ENCODE measurements at places on chromosomes 7 and 10.

GRCh38 chr10:100442548-100442947 lies 20.3 kb upstream of the WNT8B start:
- DNase-seq: no peak

DNA sequence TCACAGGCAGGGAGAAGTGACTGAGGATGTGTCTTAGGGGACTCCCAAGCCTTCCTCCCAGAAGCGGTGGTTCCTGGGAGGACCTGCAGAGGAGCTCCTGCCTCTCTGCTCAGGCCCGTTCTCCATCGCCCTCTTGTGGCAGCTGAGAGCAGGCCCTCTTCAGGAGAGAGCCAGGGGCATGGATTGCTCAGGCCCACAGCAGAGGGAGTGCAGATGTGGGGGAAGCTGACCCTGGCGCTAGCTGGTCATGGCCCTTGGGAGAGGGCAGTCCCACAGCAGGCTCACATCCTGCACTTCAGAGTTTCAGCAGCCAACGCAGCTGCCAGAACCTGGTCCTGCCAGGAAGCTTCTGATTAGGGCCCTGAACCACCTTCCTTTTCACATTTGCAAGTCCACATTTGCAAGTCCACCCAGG lies 94.8 kb upstream of the TARP start:
- DNase-seq: peak; percentile 44

GRCh38 chr10:525565-526315 lies 163.7 kb downstream of the DIP2C start:
- DNase-seq: no peak

- DNase-seq: no peak
Measured at GRCh38 chr10:96014473-96015102, 28.8 kb upstream of the CCNJ start.

DNA sequence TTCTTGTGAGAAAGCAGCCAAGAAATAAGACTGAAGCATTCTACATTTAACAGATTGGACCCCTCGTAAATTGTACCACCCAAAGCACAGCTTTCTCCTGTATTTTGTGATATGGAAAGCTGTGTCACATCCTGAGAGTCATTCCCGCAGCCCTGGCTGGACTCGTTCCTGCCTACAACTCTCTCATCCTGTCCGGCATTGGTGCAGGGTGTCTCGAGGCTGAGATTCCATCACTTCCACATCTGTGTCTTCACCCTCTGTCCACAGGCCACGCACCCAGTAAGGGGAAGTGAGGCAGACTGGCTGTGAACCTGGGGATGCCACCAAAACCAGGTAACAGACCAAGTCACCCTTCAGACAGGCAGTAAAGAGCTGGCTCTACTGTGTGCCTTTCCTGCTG lies 146.2 kb upstream of the KLF6 start:
- no peak for DNase-seq

- no peak for DNase-seq
Measured at GRCh38 chr7:138934861-138935260, 46.3 kb downstream of the KIAA1549 start.

DNA sequence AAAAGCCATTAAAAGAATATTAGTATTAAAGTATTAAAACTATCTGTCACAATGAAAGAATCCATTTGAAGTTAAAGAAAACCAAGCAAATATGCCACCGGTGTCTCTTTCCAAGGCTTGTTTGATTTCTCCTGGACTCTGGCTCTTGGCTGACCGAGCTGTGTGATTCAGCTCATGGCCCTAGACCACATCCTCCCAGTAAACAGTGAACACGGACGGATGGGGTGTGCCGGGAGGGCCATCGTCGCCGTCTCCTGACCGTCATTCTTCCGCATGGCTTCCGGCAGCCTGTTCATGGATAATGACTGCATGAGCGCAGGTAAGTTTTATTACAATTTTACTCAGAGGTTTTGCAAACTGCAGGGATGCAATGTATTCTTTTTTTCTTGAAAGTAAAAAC lies 218.5 kb downstream of the DNAJB6 start:
- DNase-seq: no peak

DNA sequence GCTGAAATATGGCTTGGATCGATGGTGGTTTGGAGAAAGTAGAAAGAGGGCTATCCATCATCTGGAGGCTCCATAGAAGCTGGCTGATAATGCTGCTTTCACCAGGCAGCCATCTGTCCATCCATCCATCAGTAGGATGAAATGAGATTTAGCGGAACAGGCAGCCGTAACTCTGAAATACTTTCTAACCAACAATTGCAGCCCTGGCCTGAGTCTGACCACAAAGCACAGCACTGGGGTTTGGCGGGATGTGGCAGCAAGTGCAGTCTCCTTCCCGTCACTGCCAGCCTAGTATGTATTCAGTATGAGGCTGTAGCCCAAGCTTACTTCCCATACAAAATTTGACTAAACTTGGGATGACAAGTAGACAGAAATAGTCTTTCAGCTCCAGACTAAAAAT lies 38.0 kb downstream of the R3HCC1L start:
- no peak for DNase-seq

DNA sequence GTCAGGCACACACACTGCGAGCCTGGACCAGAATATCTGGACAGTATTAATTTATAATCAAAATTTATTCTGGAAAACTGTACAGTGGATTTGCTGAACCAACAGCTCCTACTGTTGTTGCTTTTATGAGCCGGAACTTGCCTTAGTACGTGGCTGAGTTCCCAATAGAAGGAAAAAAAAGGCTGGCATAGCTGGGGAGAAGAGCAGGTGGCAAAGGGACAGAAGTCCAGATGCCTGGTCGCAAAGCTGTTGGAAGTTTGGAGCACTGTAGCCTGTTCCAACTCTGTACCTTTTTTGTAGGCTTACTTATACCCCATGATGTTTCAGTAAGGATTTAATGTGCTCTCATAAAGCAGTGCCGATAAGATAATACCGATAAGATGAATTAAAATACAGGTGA lies 333.8 kb downstream of the ABCA13 start:
- DNase-seq: no peak

- no peak for DNase-seq
Measured at GRCh38 chr10:42781893-42782445, 626 bp upstream of the BMS1 start.

DNA sequence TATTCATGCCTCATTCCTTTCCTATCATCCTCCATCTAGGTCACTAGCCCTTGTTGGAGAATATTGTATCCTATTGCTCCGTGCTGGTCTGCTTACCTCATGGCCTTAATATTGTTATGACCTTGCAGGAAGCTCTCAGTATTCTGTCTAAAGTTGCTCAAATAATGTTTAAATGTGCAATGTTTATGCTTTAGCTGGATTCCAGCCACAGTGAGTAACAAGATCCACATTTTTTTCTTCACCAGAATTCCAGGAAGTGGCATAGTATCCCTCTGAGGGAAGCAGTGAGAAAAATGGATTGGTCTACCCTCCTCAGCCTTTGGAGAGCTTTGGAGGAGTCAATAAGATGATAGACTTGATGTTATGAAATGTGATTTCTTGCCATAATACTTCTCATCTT lies 402.6 kb downstream of the NRG3 start:
- DNase-seq: no peak

- no peak for DNase-seq
Measured at GRCh38 chr7:80637911-80638765, at the start of gene CD36. CD36 (plus strand) TSS chr7:80638642; CDS start chr7:80646741, 8,099 bp downstream.

DNA sequence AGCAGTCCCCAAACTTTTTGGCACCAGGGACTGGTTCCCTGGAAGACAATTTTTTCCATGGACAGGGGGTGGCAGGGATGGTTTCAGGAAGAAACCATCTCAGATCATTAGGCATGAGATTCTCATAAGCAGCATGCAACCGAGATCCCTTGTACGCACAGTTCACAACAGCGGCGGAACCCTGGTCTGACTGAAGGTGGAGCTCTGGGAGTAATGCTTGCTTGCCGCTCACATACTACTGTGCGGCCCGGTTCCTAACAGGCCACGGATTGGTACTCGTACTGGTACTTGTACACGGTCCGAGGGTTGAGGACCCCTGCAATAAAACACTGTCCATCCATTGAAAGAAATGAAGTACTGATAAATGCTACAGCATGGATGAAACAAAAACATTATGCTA lies 32.8 kb downstream of the MKRN1 start:
- DNase-seq: no peak

DNA sequence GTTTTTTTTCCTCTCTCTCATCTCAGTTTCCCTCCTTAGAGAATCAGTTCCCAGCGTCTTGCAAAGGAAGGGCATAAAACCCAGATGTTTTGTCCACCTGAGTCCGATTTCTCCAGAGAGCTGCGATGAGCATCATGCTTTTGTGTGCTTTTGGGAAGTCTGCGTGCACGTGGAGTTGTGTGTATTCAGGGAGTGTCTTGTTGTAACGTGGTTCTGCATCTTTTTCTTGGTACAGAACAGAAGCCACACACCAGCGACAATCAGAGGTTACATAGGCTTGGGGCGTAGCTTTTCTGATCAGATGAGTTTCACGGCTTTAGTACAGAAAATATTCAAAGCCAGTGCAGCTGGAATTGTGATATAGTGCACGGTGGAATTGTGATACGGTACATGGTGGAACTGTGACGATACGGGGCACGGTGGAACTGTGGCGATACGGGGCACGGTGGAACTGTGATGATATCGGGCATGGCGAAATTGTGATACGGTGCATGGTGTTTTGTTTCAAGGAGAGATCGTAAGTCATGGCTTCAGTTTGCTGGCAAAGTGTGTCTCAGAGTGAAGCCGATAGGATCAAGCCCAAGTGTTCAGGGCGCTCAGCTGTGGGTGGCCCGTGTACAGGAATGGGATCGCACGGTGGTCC lies 32.8 kb downstream of the FOXK1 start:
- DNase-seq: no peak

DNA sequence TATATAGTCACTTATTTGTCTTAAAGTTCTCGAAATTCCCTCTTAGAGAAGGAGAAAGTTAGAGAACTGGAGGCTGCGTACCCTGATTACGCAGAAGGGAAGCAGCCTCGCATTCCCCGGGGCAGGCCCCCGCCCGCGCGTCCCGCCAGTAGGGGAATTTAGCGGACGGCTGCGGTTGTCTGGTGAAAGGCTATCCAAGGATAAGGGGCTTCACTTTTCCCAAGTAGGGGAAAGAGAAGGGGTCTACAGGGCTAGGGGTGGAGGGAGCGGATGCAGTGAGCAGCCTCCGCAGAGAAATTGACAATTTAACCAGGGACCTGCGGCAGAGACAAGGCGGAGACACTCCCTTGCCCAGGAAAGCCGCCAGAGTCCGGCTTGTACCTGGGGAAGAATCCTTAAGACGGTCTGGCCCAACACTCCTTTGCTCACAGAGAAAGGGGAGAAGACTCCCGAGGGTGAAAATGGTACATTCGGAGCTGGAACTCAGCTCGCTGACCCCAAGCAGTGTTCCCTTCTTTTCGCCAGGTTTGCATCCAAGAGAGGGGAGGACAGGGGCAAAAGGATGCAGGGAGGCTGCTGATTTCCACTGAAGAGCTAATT lies 994 bp upstream of the MAGI2 start:
- DNase-seq: peak; percentile 41

DNA sequence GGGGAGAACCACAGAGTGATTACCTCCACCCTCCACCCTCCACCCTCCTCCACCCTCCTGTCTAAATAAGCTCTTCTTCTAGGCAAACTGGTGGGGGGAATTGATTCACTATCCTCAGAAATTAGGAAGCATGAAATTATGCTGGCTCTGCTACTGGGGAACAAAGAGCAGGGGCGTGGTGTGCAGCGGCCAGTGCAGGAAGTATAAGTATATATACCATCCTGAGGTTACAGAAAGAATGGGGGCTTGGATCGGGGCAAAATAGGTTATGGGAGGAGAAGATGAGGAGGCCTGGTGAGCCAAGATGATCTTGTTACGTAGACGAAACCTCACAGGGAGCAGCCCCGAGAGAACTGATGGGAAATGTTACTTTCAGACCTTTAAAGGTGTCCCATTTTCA lies 49.1 kb downstream of the SYPL1 start:
- no peak for DNase-seq

DNA sequence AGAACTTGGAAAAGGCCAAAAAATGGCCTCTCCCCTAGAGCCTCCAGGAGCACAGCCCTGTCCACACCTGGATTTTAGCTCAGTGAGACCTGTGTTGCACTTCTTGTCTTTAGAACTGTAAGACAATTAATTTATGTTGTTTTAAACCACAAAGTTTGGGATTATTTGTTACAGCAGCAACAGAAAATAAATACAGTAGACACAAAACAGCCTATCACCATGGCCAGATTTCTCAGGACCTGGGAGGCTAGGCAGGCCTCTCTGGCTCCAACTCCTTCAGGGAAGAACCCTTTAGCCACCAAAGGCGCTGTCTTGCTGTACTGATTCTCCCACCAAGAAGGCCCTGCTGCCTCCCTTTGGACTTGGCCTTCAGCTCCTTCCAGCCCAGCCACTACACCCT lies 54.1 kb upstream of the PSAP start:
- no peak for DNase-seq

Measured in neuronal stem cell (in vitro differentiated cells).